ENCODE measurements at places on chromosomes 6 and 20.
A peak's percentile ranks its signal among the peaks of the same experiment; 100 is the strongest.

DNA sequence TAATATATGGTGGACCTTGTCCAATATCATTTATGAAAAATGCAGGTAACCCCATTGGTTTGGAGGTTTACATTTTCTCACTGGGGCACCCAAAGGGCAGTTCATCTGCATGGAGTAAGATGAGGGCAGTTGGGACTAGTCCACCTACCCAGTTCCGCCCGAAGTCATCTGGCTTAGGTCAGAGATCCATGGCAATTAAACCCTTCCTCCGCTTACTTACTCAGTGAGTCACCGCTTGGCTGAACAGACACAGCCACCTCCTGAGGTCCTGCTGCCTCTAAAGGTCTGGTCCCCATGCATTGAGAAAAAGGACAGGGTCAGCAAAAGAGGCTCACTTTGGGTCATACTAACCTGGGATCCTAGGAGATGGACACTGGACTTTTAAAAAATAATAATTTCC is 102.9 kb upstream of the PRL start:
- no peaks in the 10 kb centered on the region for H3K4me1 ChIP-seq
- no peak for DNase-seq
- no peaks in the 10 kb centered on the region for H3K36me3 ChIP-seq
- no peak overlapping the region for H3K27ac ChIP-seq
- H3K27me3 ChIP-seq = no peaks in the 10 kb centered on the region
- H3K4me3 ChIP-seq = no peak overlapping the region

- DNase-seq = no peak
- no peak overlapping the region for H3K27ac ChIP-seq
- H3K4me3 ChIP-seq = no peak overlapping the region
- H3K4me1 ChIP-seq = peaks cover 12% of the 10 kb centered on the region
Measured at GRCh38 chr6:162181111-162181510, 546.5 kb downstream of the PRKN start.

DNA sequence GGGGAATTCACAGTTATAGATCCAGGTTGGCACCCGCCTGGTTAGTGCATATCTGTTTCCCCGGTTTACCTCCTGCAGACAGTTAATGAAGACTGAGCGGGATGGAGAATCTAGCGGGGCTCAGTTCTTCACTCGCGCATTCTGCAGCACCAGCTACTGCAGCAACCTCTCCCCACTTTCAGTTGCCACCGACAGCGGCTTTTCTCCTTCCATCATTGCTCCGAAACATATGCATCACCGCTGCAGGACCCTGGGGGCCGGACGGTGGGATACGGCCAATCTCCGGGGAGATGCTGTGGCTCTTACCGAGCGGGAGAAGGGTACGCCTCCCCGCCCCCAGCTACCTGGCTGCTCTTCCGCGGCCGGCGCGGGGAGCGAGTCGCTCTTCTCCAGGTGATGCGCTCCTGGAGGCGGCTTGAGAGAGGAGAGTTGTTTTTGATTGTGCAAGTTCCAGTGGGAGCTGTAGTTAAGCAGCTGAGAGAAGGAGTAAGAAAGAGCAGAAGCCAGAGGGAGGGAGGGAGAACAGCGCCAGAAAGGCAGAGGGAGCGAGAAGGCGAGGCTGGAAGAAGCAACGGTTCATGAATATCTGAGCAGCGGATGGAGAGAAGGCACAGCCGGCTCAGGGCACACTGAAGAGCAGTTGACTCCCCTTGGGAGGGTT is at the start of gene SGK1:
Gene SGK1 (minus strand): TSS at position 642 of the 661 bp plus-strand sequence. CDS start 652 bp downstream, outside the sequence.
- peak; percentile 18 for DNase-seq
- peaks cover 5% of the 10 kb centered on the region for H3K36me3 ChIP-seq
- peaks cover 18% of the 10 kb centered on the region for H3K4me1 ChIP-seq
- H3K27me3 ChIP-seq = peaks cover 41% of the 10 kb centered on the region

GRCh38 chr6:51824940-51825339 is 262.5 kb downstream of the PKHD1 start:
- no peak overlapping the region for H3K4me3 ChIP-seq
- no peak for DNase-seq
- H3K27me3 ChIP-seq = no peaks in the 10 kb centered on the region
- H3K4me1 ChIP-seq = no peaks in the 10 kb centered on the region
- no peak overlapping the region for H3K27ac ChIP-seq

- no peak overlapping the region for H3K27ac ChIP-seq
- DNase-seq = no peak
Measured at GRCh38 chr20:47765691-47766594, 19.3 kb downstream of the SULF2 start.

DNA sequence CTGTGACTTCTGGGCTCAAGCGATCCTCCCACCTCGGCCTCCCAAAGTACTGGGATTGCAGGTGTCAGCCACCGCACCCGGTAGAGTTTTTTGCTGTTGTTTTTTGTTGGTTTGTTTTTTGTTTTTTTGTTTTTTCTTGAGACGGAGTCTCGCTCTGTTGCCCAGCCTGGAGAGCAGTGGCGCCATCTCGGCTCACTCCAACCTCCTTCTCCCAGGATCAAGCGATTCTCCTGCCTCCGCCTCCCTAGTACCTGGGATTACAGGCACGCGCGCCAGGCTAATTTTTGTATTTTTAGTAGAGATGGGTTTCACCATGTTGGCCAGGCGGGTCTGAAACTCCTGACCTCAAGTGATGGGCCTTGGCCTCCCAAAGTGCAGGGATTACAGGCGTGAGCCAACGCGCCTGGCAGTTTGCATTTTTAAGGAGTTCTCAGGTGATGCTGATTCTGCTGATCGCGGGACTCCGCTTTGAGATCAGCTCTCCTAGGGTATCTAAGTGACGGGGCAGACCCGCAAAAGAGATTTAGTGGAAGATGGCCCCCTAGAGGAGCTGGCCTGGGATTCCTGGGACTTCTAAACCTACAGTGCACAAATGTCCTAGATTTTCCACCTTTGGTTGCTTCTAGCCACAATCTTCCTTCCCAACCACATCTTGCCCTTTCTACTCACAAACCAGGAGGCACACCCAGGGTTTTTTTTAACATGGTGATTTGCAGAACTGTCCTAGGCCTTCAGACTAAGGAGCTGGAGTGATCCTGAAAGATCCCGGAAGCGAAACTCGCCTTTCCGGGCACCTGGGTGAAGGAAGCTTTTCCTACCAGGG is 45.2 kb downstream of the DPPA5 start:
- H3K36me3 ChIP-seq = peaks cover 32% of the 10 kb centered on the region
- H3K4me1 ChIP-seq = peaks cover 49% of the 10 kb centered on the region
- DNase-seq = no peak
- H3K27ac ChIP-seq = peak overlapping the region; percentile 85

DNA sequence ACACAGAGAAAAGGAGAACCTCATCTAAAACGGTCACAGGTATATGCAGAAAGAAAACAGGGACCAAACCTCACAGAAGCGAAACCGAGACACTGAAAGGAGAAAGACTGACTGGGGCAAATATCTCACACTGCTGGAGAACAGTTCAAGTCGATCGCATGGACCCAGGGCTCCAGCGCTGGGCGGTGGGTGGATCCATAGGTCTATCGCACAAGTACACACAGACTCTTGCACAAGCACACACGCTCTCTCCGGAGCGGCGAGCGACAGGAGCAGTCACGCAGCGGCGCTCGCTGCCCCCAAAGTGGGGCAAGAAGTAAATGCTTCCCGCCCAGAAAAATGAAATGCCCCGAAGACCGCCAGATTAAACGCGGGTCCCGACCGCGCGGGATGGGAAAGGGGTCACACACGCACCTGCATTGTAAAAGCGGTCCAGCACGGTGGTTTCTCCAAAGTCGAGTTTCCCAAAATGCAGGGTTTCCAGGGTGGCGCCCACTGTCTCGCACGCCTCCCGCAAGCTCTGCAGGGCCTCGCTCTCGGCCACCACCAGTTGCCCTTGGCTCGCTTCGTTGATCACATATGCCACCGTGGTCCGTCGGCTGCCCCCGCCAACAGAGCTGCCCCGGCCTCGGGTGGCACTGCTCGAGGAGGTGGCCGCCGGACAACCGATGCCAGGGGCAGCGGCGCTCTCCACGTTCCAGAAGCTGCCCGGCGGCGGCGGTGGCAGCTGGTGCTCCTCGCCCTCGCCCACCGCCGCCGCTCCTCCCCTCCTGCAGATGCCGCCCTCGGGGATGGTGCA is 782 bp downstream of the MAP3K5 start:
- H3K36me3 ChIP-seq = peaks cover 17% of the 10 kb centered on the region
- no peaks in the 10 kb centered on the region for H3K27me3 ChIP-seq
- peaks cover 40% of the 10 kb centered on the region for H3K4me1 ChIP-seq
- H3K27ac ChIP-seq = peak overlapping the region; percentile 89
